ENCODE measurements at places on chromosomes 16 and 17. TPM values are rescaled to one million over a fixed set of nuclear protein-coding genes. Genes with fewer than 3 reads are reported as not detected.

DNA sequence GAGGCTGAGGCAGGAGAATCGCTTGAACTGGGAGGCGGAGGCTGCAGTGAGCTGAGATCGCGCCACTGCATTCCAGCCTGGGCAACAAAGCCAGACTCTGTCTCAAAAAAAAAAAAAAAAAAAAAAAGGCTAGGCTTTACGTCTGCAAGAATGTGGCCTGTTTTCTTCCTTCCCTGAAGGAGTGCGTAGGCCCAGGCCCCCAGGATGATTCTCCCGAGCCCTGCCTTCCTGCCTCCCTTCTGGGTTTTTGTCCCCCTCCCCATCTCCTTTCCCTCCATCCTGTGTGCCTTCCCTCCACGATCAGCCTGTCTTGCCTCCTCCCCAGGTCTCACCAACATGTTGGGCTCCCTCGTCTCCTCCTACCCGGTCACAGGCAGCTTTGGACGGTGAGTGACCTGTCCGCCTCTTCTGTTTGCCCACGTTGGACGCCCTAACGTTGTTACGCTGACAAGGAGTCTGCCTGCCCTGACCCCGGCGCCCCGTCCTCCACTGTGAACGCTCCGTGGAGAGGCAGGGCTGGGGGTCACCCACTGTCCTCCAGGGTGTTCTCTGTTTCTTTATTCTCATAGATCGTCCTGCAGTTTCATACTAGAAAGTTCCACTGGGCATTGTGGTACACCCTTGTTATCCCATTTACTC, 15.7 kb upstream of the RNF213 start:
- no peak for DNase-seq

DNA sequence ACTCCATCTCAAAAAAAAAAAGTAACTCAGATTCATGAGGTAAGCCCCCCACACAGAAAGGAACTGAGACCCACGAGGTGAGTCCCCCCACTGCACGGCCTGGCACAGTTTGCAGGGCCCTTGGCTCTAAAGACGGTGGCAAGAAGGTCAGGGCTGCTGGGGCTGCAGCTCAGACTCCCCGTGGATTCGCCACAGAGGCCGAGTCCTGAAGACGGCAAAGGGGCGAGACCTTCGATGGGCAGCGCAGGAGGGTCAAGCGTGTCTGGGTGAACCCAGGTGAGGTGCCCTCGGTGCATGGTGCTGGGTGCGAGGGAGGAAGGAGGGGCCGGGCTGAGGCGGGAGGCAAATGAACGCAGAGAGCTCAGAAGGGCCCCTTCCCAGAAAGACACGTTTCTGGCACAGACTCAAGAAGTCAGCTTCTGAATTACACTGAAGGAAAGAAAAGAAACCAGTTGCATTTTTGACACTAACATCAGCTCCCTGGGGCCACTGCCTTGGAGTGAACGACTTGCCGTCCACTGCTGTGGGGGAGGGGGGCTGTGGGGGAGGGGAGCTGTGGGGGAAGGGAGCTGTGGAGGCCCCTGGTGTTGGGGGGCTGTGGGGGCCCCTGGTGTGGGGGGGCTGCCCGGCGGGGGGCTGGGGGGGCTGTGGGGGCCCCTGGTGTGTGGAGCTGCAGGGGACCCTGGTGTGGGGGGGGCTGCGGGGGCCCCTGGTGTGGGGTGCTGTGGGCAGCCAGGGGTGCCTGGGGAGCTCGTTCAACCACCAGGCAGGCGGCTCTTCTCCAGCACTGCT, 69.8 kb upstream of the METRNL start:
- DNase-seq, result no peak

The TMEM204 gene
- polyA plus RNA-seq, result 6.2 TPM

DNA sequence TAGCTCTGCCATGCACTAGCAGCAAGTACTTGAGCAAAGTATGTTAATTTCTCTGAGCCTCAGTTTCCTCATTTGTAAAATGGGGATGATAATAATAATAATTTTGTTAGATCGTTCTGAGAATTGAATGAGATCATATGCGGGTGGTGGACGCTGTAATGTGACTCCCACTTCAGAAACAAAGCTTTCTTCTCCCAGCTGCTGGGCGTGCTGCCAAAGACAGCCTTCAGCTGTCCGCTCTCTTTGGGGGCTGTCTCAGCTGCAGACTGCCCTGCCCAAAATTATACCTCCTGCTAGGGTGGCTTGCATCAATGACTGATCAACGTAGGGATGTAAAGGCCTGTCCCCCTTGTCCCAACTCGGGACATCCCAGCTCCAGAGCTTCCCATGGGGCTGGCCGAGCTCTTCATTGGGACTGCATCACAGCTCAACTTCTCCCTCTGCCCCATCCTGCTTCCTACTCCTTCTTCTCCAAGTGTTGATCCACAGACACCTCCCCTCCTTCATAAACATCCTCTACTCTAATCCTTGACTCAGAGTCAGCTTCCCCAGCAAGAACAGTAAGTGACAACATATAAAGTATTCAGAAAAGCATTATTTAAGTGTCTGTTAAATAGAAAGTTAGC, 30.7 kb upstream of the CDH5 start:
- DNase-seq, result peak; percentile 60

The PPP1R27 gene
- not detected for polyA plus RNA-seq

The CAPNS2 gene
- not detected for polyA plus RNA-seq

DNA sequence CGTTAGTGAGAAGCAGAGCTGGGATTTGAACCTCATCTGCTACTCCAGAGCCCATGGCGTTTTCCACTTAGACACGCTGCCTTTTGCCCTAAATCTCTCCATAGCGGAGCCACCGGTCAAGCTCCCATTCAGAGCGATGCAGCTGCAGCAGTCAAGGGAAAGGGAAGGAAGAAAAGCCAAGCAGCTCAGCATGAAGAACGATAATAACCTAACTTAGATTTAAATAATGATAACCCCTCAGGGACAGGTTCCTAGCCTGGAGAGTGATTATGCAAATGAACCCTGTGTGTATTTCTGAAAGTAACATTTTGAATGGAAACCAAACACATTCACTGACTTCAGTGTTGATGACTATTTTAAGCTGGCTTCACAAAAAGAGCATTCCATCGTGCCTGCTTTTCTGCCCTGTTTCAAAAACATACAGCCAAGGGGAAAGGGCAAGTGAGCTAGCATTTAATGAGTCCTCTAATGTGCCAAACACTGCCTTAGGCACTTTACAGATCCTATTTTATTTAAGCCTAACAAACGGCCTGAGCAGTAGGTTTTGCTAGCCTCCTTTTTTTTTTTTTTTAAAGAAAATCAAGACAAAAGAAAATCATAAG, 798.3 kb downstream of the CDH8 start:
- DNase-seq, result no peak

DNA sequence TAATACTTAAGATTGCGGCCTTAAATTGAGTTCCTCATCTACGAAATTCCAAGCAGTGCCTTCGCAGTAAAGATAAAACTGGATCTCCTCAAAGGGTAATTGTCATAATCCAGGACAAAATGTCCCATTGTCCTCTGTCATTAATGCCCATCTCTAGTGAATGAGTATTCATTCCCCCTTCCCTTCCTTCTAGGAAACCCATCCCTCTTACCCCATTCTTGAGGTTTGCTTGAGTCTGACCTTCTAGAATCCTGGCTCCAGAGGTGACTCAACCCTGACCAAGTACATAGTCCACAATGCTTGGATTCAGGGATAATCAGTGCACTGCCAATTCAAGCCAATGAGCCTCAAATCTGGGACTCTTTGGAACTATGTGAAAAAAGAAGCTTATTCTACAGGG, 47.0 kb upstream of the MAF start:
- no peak for DNase-seq

GRCh38 chr17:81346908-81347349, 48.3 kb upstream of the BAHCC1 start:
- no peak for DNase-seq

The RPL38 gene
- 2,243 TPM for polyA plus RNA-seq

GRCh38 chr16:72740347-72740746, 307.6 kb downstream of the ZFHX3 start:
- DNase-seq, result peak; percentile 4

The COPZ2 gene
- polyA plus RNA-seq, result 107 TPM

The KRTAP4-5 gene
- not detected for polyA plus RNA-seq

DNA sequence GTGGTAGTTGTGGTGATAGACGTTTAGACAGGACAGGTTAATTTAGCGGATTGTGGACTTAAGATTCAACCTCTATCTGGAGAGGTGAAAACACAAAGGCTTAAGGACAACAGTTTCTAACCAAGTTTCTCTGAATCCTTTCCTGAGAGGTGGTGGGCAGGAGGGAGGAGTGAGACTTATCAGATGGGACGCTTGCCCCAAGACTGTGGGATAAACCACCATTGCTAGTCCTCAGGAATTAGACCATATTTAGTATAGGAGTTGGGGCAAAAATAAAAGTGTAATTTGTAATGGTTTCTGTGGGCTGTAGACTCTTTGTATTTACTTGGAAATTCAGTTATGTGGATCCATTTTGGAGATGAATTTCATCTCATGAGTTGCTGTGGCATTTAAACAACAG, 6.6 kb downstream of the PDP2 start:
- no peak for DNase-seq

The CLEC10A gene
- not detected for polyA plus RNA-seq

- no peak for DNase-seq
Observed at GRCh38 chr17:42913981-42914617, 13.5 kb downstream of the G6PC1 start.

The RNF157 gene
- 1.6 TPM for polyA plus RNA-seq

DNA sequence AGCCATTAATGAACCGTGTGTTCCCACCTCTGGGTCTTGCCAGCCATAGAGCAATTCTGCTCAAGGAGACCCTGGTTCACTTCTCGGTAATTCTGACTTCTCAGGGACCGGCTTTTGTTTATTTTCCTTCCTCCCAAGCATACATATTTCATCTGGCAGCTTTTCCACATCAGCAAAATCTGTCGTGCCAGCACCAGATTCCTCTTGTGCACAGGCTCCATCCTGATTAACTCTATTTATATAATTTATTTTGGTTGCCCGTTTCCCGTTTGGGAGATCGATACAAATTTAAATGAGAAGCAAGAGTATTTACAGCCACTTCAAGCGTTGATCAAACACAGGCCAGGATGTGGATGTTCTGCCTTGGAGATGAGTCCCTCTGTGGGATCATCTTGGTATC, 161.9 kb upstream of the XYLT1 start:
- no peak for DNase-seq

DNA sequence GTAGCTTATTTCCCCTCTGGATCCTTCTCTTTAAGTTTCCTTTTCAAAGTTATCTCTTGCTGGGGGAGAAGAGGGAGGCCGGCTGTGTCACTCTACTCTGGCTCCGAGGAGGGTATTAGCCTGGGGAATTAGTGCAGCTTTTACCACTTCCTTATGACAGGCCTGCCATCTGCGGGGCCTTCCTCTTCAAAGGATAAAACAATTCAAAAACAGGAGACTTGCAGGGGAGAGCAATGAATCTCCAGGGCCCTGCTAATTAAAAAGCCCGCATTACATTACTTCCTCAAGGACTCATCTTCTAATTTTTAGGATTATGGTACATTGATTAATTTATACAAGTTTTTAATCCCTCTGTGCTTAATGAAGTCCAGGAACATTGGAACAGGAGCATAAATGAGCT, 190.9 kb upstream of the CDH5 start:
- no peak for DNase-seq

Measured in AG04450 (cell line).